Endodermal cell (in vitro differentiated cells): ENCODE measurements at places on chromosomes 2 and 18. TPM values are rescaled to one million over a fixed set of nuclear protein-coding genes. Genes with fewer than 3 reads are reported as not detected.
A peak's percentile ranks its signal among the peaks of the same experiment; 100 is the strongest.

GRCh38 chr2:80573167-80573566 lies 268.6 kb upstream of the LRRTM1 start:
- no peak for DNase-seq
- no peak overlapping the region for H3K4me3 ChIP-seq
- no peaks in the 10 kb centered on the region for H3K27me3 ChIP-seq
- no peaks in the 10 kb centered on the region for H3K4me1 ChIP-seq
- no peaks in the 10 kb centered on the region for H3K36me3 ChIP-seq
- no peak overlapping the region for H3K27ac ChIP-seq

GRCh38 chr2:238567996-238568395 lies 141.3 kb downstream of the ASB1 start:
- H3K27me3 ChIP-seq = no peaks in the 10 kb centered on the region
- H3K36me3 ChIP-seq = no peaks in the 10 kb centered on the region
- H3K4me3 ChIP-seq = no peak overlapping the region
- no peak for DNase-seq
- H3K4me1 ChIP-seq = no peaks in the 10 kb centered on the region
- H3K27ac ChIP-seq = no peak overlapping the region

- no peak for DNase-seq
- H3K4me3 ChIP-seq = no peak overlapping the region
- H3K27me3 ChIP-seq = no peaks in the 10 kb centered on the region
- H3K4me1 ChIP-seq = peaks cover 3% of the 10 kb centered on the region
- no peak overlapping the region for H3K27ac ChIP-seq
- H3K36me3 ChIP-seq = no peaks in the 10 kb centered on the region
Observed at GRCh38 chr2:241996100-241996499, 126.6 kb downstream of the RTP5 start.

GRCh38 chr2:235358981-235359471 lies 134.8 kb upstream of the AGAP1 start:
- no peaks in the 10 kb centered on the region for H3K4me1 ChIP-seq
- H3K36me3 ChIP-seq = no peaks in the 10 kb centered on the region
- H3K4me3 ChIP-seq = no peak overlapping the region
- DNase-seq = no peak

DNA sequence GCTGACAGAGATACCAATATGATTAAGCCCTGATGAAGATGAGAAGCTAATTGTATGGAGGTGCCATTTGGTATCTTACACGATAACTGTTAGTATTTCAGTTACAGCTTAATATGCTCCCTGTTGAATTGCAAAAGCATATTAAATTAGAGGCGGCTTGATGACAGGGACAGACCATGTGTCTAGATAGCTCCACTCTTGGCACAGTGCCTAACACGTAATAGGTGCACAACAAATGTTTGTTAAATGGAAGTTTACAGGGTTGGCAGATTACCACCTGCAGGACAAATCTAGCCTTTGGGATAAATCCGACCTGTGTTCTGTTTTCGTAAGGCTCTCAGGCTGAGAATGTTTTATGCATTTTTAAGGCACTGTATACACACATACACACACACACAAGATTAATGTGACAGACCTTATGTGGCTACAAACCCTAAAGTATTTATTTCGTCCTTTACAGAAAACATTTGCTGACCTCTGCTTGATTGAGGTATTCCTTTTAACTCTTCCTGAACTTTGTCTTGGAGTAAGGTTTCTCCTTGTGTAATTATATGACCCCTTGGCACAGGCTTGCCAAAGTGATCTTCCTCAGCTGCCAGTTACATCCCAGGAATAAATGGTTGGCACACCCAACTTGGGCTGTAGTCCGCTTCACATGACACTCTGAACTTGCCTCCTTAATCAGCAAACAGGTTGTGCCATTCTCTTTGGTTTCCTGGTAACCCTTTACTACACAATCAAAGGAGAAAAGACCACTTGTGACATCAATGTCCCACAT lies 348.9 kb downstream of the HRH4 start:
- no peaks in the 10 kb centered on the region for H3K4me1 ChIP-seq
- no peak for DNase-seq
- H3K27me3 ChIP-seq = no peaks in the 10 kb centered on the region
- H3K4me3 ChIP-seq = no peak overlapping the region

DNA sequence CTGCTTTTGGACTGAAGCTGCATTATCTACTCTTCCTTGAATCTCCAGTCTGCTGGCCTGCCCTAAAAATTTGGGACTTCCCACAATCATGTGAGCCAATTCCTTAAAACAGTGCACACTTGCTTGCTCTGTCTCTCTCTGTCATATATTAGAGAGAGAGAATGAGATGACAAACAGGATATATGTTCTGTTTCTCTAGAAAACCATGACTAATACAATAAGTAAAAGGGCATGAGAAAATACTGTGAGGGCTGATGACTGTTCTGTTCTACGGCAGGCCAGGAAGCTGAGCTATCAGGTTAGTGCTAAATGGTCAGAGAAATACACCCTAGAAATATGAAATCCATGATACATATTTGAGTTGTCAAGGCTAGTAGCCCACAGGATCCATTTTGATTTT lies 1896.8 kb upstream of the CELF4 start:
- no peak overlapping the region for H3K27ac ChIP-seq
- no peaks in the 10 kb centered on the region for H3K27me3 ChIP-seq
- DNase-seq = no peak
- no peak overlapping the region for H3K4me3 ChIP-seq
- no peaks in the 10 kb centered on the region for H3K4me1 ChIP-seq

DNA sequence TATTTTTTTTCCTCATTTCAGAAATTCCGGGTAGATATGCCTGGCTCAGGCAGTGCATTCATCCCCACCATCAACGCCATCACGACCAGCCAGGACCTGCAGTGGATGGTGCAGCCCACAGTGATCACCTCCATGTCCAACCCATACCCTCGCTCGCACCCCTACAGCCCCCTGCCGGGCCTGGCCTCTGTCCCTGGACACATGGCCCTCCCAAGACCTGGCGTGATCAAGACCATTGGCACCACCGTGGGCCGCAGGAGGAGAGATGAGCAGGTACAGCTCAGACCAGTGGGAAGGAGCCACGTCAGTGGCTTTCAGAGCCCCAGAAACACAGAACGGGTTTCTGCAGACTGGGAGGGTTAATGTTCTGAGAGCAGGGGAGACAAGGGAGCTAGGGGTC lies 11.4 kb downstream of the FOSL2 start:
- H3K27ac ChIP-seq = no peak overlapping the region
- H3K27me3 ChIP-seq = no peaks in the 10 kb centered on the region
- peaks cover 45% of the 10 kb centered on the region for H3K36me3 ChIP-seq
- DNase-seq = no peak

GRCh38 chr18:39271654-39272053 lies 1706.1 kb upstream of the CELF4 start:
- no peaks in the 10 kb centered on the region for H3K36me3 ChIP-seq
- no peak overlapping the region for H3K27ac ChIP-seq
- no peak overlapping the region for H3K4me3 ChIP-seq
- peaks cover 5% of the 10 kb centered on the region for H3K4me1 ChIP-seq
- DNase-seq = no peak
- no peaks in the 10 kb centered on the region for H3K27me3 ChIP-seq

DNA sequence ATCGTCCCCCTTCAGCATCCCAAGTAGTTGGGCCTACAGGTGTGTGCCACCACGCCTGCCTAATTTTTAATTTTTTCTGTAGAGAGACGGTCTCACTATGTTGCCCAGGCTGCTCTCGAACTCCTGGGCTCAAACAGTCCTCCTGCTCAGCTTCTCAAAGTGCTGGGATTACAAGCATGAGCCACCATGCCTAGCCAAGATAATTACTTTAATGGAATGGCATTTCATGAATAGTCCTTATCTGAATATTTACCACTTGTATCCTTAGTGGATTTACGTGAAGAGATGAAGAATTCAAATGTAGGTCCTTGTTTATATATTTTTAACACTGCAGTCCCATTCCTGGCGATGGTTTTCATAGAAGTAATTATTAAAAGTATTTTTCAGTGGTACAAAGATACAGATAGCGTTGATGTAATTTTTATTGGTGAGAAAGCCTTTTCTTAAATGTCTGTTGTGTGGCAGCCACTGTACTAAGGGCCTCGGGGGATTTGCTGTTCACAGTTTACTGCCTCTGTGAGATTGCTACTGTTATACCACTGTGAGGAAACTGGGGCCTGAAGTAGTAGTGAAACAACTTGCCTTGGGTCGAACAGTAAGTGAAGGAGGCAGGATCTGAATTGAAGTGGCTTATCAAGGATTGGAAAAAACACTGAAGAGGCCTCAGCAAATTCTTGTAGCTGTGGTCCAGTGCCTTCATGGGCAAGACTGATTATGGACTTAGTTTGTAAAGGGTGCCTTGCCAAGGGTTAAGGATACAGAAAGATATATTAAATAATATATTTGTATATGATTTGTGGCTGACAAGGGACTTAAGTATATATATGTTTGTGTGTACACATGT lies 151.2 kb downstream of the PRPF40A start:
- H3K36me3 ChIP-seq = peaks cover 16% of the 10 kb centered on the region
- H3K4me3 ChIP-seq = no peak overlapping the region
- no peak for DNase-seq
- H3K27ac ChIP-seq = no peak overlapping the region
- no peaks in the 10 kb centered on the region for H3K27me3 ChIP-seq
- H3K4me1 ChIP-seq = no peaks in the 10 kb centered on the region

DNA sequence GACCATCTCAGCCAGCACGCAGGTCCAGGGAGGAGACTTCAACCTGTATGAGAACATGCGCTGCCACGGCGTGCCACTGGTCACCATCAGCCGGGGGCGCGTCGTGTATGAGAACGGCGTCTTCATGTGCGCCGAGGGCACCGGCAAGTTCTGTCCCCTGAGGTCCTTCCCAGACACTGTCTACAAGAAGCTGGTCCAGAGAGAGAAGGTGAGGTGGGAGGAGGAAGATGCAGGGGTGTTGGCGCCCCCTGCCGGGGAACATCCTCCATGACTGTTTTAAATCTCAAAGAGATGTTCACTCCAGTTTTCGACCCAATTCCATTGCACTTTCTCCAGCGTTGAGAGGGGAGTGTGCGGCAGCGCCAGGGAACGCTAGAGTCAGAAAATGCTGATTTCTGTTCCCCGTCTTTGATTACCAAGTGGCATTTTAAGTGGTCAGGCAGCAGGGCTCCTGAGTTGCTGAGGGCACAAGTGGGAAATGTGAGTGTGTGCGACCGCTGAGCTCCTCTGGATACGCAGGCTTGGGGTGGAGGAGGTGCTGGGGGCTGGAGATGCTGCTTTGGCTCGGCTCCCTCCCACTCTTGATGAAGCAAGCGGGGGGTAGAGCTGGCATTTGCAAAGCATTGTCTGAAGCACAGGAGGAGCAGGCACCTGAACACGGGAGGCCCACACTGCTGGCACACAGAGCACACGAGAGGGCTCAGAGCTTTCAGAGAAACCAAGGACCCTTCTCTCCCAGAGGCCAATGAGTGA lies 27.7 kb upstream of the MAPRE3 start:
- H3K4me1 ChIP-seq = peaks cover 6% of the 10 kb centered on the region
- peaks cover 6% of the 10 kb centered on the region for H3K27me3 ChIP-seq
- H3K27ac ChIP-seq = no peak overlapping the region
- DNase-seq = peak; percentile 94
- peak overlapping the region; percentile 57 for H3K4me3 ChIP-seq
- no peaks in the 10 kb centered on the region for H3K36me3 ChIP-seq

- H3K4me3 ChIP-seq = no peak overlapping the region
- H3K27ac ChIP-seq = no peak overlapping the region
Observed at GRCh38 chr2:108351889-108352288, 25.9 kb upstream of the SULT1C4 start.

- H3K27ac ChIP-seq = no peak overlapping the region
- no peak for DNase-seq
- H3K4me1 ChIP-seq = no peaks in the 10 kb centered on the region
- H3K27me3 ChIP-seq = peaks cover 5% of the 10 kb centered on the region
- peak overlapping the region; percentile 92 for H3K4me3 ChIP-seq
Observed at GRCh38 chr2:241148239-241148638, 1.0 kb downstream of the PASK start.

GRCh38 chr2:64311948-64312621 lies 141.9 kb upstream of the LGALSL start:
- no peak overlapping the region for H3K4me3 ChIP-seq
- no peaks in the 10 kb centered on the region for H3K36me3 ChIP-seq
- H3K4me1 ChIP-seq = peaks cover 8% of the 10 kb centered on the region
- no peaks in the 10 kb centered on the region for H3K27me3 ChIP-seq
- peak; percentile 71 for DNase-seq

DNA sequence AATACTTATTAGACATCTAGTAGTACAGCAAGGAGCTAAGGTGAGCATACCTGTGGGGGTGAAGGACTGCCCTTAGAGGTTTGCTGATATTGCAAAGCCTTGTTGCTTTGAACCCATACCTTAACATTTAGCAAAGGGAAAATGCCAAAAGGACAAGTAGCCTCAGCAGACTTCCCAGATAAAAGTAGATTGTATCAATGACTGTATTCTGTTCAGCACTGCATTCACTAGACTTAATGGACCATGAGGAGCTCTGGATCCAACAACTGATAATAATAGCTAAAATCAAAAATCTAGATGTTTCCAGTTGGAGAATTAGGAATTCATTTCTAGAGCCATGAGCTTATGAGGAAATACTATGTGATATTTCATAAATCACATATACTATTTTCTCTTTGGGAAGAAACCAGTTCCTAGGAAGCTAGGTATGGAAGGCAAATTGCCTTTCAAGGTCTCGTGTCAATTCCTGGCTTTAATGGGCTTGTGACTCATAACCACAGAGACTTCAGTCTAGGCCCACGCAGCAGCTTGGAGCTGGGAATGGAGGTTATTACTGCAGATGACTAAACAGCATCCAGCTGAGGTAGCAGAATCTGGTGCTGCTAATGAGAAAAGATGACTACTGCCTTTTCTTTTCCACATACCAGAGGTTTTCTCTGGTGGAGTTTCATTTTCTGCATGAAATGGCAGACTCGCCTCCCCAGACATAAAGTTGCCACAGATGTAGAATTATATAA lies 191.2 kb upstream of the NABP1 start:
- no peak overlapping the region for H3K27ac ChIP-seq
- H3K36me3 ChIP-seq = no peaks in the 10 kb centered on the region
- H3K27me3 ChIP-seq = no peaks in the 10 kb centered on the region
- no peaks in the 10 kb centered on the region for H3K4me1 ChIP-seq
- no peak for DNase-seq

DNA sequence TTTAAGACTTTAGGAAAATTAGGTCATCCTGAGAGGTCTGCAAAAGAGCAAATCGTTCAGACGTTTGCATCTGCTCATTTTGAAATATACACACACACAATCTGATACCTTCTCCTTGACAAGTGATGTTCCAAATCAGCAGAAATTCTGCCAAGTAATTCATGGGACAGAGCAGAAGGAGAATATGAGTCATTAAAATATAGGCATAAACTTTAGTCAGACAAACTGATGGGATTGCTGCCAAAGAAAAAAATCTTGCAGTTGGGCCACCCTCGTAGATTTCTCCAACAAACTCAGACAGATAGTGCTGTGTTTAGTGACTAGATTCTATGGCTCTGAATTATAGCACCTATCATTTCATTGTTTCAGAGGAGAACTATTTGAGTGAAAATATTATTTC lies 336.3 kb downstream of the NYAP2 start:
- no peak for DNase-seq
- H3K36me3 ChIP-seq = no peaks in the 10 kb centered on the region
- H3K4me3 ChIP-seq = no peak overlapping the region
- no peaks in the 10 kb centered on the region for H3K4me1 ChIP-seq

- H3K4me3 ChIP-seq = no peak overlapping the region
- H3K27ac ChIP-seq = no peak overlapping the region
- DNase-seq = no peak
- no peaks in the 10 kb centered on the region for H3K27me3 ChIP-seq
Observed at GRCh38 chr2:227789803-227790202, 23.8 kb upstream of the CCL20 start.

Gene ZCCHC2
- 13.5 and 16.9 TPM in 2 replicates for total RNA-seq

Gene TFPI
- total RNA-seq = 34.3 and 35.5 TPM in 2 replicates

Gene RAB6D
- 2.4 to 3.3 TPM (median 3.0 TPM) in 3 replicates for total RNA-seq

Gene NEB
- 4.1 and 4.4 TPM in 2 replicates for total RNA-seq

Gene ATF2
- total RNA-seq = 46.2 and 53.0 TPM in 2 replicates

Gene TOGARAM2
- total RNA-seq = 3.7 and 4.2 TPM in 2 replicates

Gene POTEC
- total RNA-seq = 1.7 to 2.5 TPM (median 2.0 TPM) in 3 replicates
